Activated CD4-positive, alpha-beta T cell treated with anti-CD3 and anti-CD28 coated beads, Interleukin-2, amount 50 U/mL, for 24 hours (primary cell): ENCODE measurements at places on chromosomes 3 and 15.
A peak's percentile ranks its signal among the peaks of the same experiment; 100 is the strongest.

GRCh38 chr3:25855266-25855784 is 65.4 kb downstream of the OXSM start:
- no peak for DNase-seq

GRCh38 chr15:98240303-98240702 is 279.8 kb downstream of the ARRDC4 start:
- DNase-seq: no peak

DNA sequence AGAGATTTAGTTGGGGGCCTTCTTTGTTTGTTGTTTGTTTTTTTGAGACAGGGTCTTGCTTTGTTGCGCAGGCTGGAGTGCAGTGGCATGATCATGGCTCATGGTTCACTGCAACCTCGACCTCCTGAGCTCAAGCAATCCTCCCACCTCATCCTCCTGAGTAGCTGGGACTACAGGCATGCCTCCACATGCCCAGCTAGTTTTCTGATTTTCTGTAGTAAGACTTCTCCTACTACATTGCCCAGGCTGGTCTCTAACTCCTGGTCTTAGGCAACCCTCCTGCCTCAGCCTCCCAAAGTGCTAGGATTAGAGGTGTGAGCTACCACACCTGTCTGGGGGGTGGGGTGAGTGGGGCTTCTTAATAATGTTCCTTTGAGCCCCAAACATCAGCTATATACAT is 148.3 kb upstream of the ADAMTS9 start:
- no peak for DNase-seq

- no peak for DNase-seq
Measured at GRCh38 chr3:54901906-54902685, 25.8 kb downstream of the LRTM1 start.

DNA sequence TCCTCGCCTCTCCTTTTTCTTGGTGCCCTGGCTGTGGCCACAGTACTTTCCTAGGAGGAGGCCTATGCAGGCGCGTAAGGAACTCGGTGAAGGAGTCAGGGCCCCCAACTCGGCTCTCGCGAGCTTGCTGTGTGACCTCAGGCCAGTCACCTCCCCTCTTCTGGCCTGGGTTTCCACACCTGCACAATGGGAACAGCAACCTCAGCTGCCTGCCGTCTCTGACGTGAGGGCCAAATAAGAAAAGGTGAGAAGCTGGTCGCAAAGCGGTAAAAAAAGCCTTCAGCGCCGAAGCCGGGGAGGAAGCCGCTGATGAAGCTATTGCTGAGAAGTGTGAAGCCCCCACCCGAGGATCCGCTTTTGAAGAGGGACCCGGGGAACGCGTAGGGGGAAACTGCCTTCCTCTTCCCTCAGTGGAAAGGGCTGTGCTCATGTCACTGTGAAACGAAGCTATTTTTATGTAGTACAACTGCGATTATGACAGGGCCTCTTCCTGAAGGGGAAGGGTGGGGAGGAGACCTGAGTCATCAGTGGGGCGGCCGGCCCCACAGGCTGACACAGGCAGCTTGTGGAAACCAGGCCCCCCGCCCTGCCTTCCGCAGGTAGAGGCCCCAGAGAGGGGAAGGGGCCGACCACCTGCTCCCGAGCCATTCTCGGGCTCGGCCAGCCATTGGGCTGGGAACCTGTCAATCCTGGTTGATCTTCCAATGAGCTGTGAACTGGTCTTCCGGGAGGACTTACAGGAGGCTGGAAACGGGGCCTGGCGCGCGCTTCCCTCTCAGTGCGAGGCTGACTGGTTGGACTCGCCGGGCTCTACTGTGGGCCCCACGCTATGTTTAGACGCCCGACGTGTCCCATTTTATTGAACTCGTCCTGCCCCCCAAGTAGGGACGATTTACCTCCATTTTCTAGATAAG is 18.0 kb upstream of the ANKDD1A start:
- peak; percentile 89 for DNase-seq

DNA sequence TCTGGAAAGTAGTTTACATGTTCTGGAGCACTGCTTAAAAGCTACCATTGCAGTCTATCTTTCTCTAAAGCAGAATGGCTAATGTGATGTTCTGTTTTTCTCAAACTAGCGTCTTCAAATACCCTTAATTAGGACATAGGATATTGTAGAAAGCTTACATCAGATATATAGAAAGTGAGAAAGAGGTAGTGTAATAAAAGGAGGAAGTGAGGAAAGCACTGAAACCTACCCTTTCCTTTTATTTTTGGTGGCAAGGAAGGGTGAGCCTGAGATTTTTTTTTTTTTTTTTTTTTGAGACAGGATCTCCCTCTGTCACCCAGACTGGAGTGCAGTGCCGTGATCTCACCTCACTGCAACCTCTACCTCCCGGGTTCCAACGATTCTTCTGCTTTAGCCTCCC is 9.4 kb downstream of the SENP2 start:
- DNase-seq: no peak

GRCh38 chr3:181724192-181724965 is 12.7 kb downstream of the SOX2 start:
- no peak for DNase-seq

GRCh38 chr3:31356941-31357340 is 175.8 kb upstream of the STT3B start:
- DNase-seq: no peak

- no peak for DNase-seq
Measured at GRCh38 chr3:171967137-171967783, 72.1 kb upstream of the FNDC3B start.

GRCh38 chr3:94965867-94966475 is 903.1 kb downstream of the NSUN3 start:
- DNase-seq: no peak

DNA sequence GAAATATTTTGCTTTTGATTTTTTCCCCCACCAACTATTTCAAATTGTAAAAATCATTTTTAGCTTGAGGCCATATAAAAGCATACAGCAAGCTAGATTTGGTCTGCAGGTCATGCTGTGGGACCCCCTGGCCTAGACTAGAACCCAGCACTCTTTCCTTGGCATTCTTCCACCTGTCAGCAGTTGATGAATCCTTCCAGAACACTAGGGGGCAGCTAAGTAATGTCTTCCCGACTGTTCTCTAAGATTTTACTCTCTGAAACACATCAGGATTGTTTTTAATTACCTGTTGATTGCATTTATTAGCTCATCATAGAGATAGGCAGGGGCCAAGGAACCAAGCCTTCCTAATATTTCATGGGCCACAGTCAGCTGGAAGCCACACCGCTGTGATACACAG is 174.5 kb downstream of the CACNA1D start:
- no peak for DNase-seq

DNA sequence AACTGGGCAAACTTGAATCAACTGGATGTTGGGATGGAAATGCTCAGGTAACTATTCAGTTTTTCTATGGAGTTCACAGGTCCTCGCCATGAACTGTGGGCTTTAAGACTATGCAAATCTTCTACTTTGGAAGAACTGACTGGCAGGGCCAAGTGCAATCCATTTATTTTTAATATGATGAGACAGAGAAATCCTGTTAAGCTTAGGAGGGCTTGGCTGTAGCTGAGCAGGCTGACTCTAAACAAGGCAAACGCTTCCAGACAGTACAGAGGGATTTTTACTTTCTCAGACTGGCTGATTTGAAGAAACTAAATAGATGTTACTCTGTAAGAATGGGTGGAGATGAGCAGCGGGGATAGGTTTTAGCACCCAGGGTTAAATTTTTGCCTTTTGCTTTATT is 194.2 kb upstream of the ICE2 start:
- no peak for DNase-seq
